Cerebellum (tissue), 4 donors: ENCODE measurements at places on chromosomes 16 and 17. TPM values are rescaled to one million over a fixed set of nuclear protein-coding genes. Genes with fewer than 3 reads are reported as not detected.

DNA sequence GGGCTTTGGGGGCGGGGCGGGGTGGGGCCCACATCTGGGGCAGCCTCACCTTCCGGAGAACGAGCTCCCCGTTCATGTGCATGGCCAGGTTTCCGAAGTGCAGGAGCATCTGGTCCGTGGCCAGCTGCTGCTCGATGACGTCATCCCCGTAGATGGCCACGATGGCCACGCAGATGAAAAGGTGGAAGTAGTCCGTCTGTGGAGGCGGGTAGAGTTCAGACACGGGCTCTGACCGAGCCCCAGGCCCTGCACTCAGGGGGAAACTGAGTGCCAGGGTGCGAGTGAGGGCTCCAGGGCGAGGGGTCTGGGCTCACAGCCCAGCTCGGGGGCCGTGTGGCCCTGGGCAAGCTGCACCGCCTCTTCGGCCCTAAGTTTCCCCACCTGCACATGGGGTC lies 93.7 kb downstream of the TBC1D16 start:
- DNase-seq: no peak

DNA sequence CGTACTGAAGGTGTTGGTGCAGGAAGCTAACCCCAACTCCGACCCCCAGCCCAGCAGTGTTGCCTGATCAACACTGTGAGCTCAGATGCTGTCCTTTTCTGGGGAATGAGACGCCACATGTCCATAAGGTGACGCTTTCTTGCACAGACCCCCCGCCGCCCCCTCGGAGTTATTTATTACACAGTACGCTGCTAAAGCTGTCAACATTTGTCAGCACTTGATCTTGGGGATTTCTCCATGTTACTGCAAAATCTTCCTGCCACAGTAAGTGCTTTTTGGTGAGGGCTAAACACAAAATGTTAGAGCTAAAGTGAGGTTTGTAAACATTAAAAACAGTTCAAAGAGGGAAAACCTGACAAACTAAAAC lies 15.9 kb downstream of the CMTM3 start:
- no peak for DNase-seq

DNA sequence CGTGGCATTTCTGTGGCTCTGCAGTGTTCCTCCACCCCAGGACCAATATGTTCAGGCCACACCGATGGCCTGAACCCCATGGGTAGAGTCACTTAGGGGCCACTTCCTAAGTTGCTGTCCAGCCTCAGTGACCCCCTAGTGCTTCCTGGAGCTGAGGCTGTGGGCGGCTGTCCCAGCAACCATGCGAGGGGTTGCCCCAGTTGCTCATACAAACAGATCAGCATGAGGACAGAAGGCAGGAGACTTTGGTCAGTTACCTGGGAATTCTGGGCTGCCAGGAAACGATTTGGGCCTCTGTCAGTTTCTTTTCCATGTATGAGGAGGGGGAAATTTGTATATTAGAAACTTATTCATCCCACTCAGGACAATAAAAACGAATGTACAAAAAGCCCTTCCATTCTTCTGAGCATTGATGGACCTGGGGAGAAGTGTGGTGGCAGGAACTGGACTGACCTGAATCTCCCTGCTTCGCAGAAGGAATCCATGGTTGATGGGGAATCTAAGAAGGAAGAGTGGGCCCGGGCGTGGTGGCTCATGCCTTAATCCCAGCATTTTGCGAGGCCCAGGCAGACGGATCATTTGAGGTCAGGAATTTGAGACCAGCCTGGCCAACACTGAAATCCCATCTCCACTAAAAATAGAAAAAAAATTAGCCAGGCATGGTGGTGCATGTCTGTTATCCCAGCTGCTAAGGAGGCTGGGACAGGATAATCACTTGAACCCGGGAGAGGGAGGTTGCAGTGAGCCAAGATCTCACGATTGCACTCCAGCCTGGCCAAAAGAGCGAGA lies 4.9 kb upstream of the IL32 start:
- no peak for DNase-seq

DNA sequence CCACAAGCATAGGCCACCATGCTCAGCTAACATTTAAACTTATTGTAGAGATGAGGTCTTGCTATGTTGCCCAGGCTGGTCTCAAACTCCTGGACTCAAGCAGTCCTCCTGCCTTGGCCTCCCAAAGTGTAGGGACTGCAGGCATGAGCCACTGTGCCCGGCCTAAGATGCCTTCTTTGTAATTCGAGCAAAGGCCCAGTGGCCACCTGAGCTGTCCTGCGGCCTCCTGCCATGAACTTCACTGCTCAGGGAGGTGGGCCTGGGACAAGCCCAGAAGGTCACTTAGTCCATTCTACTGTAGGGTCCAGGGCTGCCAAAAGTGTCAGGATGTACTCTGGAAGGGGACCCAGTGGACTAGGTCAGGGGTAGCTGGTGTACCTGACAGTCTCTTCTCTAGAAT lies 30.5 kb downstream of the DHX38 start:
- DNase-seq: no peak

- DNase-seq: no peak
These were observed 2.4 kb upstream of the CACNA1H start for GRCh38 chr16:1150511-1150982.

- no peak for DNase-seq
These were observed 147.9 kb upstream of the CHMP6 start for GRCh38 chr17:80843741-80844156.

DNA sequence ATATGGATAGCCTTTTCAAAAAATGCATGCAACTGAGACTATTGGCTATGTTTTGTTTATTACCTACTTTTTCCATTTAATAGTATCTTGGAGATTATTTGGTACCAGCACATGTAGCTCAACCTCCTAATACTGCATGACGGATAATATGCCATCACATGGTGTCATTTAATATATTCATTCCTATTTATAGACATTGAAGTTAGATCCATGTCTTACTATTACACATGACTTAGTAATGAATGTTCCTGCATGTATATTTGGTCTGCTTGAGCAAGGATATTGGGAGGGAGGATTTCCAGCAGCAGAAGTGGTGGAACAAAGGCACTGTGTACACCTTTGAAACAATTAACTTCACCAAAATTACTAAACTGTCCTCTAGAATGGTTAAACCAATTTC lies 561.3 kb downstream of the WWOX start:
- no peak for DNase-seq

FGF11 gene
- 7.3 TPM for total RNA-seq

CCL1 gene
- total RNA-seq: not detected
